ENCODE measurements at places on chromosomes 5 and 9. TPM values are rescaled to one million over a fixed set of nuclear protein-coding genes. Genes with fewer than 3 reads are reported as not detected.

The SEMA4D gene
- total RNA-seq = 49.2 TPM

GRCh38 chr9:108634204-108634603 lies 221.6 kb downstream of the ACTL7B start:
- H3K4me1 ChIP-seq = no peaks in the 10 kb centered on the region
- no peak for DNase-seq
- H3K4me3 ChIP-seq = no peak overlapping the region
- H3K27ac ChIP-seq = no peak overlapping the region

DNA sequence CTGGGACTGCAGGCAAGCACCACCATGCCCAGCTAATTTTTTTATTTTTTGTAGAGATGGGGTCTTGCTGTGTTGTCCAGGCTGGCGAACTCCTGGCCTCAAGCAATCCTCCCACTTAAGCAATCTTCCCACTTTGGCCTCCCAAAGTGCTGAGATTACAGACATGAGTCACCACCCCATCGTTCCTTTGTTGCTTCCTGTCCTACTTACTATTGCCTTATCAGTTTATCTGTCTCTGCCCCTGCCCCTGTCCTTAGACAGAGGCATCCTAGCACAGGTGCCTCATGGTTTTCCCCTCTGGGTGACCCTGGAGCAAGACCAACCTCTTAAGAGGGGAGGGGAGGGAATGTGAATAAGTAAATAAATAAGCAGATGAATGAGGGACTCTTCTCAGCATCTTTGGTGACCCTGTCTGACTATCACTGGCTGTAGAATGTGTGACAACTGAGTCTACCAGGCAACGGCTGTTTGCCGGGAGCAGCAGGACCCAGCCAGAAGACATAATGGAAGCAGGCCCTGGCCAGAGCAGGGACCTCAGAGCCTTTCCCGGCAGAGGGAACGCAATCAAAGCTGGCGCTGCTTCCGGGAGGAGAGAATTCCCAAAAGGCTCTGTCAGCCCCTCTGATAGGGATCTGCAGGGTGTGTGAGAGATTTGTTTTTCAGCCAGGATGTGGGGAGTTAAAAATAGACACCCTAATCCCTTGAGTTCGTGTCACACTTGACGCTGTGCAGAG lies 43.8 kb upstream of the DAB2IP start:
- H3K27ac ChIP-seq = no peak overlapping the region
- no peaks in the 10 kb centered on the region for H3K27me3 ChIP-seq
- no peaks in the 10 kb centered on the region for H3K36me3 ChIP-seq
- H3K4me3 ChIP-seq = no peak overlapping the region

- peak; percentile 81 for DNase-seq
- peaks cover 35% of the 10 kb centered on the region for H3K36me3 ChIP-seq
- H3K4me1 ChIP-seq = no peaks in the 10 kb centered on the region
- no peak overlapping the region for H3K4me3 ChIP-seq
- H3K27ac ChIP-seq = no peak overlapping the region
These were observed 38.4 kb downstream of the EGR1 start for GRCh38 chr5:138503487-138504270.

The RASEF gene
- total RNA-seq = 1.4 TPM

- H3K4me3 ChIP-seq = no peak overlapping the region
- no peak for DNase-seq
These were observed 19.9 kb downstream of the ELL2 start for GRCh38 chr5:95941756-95942155.
